IMR-90 (cell line): ENCODE measurements at places on chromosomes 11 and 22. TPM values are rescaled to one million over a fixed set of nuclear protein-coding genes. Genes with fewer than 3 reads are reported as not detected.
A peak's percentile ranks its signal among the peaks of the same experiment; 100 is the strongest.

- peak; percentile 69 for DNase-seq
Observed at GRCh38 chr11:2885678-2886081, at the start of gene CDKN1C. Gene CDKN1C (minus strand): TSS chr11:2885775. CDS start chr11:2885456, 319 bp downstream.

DEPDC7 gene
- polyA plus RNA-seq: 5.9 and 7.4 TPM in 2 replicates

- peak; percentile 8 for DNase-seq
Observed at GRCh38 chr11:70587075-70587389, 188.7 kb downstream of the CTTN start.

CACNA1I gene
- polyA plus RNA-seq: 0.01 and 0.02 TPM in 2 replicates

NNMT gene
- polyA plus RNA-seq: 76.1 and 79.7 TPM in 2 replicates

DNA sequence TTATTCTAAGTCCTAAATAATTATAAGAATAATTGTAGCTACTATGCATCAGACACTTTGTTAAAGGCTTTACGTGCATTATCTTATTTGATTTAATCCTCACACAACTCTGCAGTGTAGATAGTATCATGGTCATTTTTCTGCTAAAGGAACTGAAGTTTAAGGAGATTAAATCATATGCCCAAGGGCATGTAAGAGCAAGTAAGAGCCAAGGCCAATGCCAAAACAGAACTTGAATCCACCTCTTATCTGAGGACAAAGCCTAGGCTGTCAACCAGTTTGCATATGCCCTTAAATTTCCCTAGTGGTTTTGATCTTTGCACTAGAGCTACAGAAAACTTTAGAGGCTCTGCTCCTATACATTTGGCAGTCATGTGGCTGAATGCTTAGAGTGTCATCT, 65.6 kb upstream of the OR5AK2 start:
- DNase-seq: no peak
